ENCODE measurements at places on chromosomes 13 and 19.

- no peak for DNase-seq
These were observed 5.0 kb downstream of the SGTA start for GRCh38 chr19:2777952-2778683.

DNA sequence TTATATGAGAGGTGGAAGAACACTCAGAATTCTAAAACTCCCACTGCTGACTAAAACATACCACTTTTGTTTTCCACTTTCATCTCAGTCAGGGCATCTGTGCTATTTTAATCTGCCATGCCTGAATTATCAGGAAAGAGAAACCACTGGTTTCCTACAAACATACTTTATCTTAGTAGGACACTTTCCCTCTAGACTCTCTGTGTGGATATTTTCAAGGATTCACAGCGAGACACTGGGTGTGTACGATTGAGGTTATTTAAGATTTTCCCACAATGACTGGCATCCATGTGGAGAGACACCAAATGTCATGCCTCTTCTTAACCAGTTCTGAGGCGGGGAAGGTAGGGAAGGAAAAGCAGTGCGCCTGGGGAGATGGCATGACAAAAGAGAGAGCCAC is 212.2 kb downstream of the ENOX1 start:
- no peak for DNase-seq

- DNase-seq: peak; percentile 16
These were observed 32.9 kb downstream of the ING1 start for GRCh38 chr13:110746438-110746837.

DNA sequence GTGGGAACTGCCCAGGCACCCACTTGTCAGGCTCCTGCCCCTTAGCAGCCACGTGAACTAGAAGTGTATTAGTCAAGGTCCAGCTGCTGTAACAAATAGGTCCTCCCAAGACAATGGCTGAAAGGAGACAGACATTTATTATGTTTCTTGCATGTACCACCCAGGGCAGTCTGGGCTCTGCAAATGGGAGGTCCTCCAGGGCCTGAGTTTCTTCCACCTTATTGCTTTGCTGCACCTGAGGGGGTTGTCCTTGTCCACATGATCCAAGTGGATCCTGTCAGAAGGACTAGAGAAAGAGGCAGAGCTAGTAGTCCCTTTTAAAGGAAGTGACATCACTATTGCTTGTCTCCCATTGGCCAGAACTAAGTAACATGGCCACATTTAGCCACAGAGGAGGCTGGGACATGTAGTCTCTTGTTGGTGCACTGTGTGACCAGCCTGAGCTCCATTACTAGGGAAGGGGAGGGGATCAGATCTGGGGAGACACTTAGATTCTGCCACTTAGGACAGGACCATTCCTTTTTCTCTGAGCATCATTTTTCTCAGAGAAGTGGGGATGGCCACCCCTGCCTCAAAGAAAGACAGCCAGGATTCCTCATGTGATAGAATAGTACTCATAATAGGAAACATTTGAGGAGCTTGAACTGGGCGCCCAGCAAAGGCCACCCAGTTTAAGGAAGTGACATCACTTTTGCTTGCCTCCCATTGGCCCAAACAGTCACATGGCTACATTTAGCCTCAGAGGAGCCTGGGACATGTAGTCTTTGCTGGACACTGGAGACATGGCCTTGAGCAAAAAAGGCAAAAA is 15.1 kb downstream of the CC2D1A start:
- peak; percentile 74 for DNase-seq

DNA sequence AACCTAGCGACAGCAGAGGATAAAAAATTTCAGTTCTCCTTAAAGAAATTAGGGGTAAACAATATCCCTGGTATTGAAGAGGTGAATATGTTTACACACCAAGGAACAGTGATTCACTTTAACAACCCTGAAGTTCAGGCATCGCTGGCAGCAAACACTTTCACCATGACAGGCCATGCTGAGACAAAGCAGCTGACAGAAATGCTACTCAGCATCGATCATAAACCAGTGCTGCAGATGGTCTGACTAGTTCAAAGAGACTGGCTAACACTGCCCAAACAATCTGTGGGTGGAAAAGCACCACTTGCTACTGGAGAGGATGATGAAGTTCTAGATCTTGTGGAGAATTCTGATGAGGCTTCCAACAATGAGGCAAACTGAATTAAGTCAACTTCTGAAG is 19.9 kb upstream of the ACOD1 start:
- DNase-seq: peak; percentile 53

DNA sequence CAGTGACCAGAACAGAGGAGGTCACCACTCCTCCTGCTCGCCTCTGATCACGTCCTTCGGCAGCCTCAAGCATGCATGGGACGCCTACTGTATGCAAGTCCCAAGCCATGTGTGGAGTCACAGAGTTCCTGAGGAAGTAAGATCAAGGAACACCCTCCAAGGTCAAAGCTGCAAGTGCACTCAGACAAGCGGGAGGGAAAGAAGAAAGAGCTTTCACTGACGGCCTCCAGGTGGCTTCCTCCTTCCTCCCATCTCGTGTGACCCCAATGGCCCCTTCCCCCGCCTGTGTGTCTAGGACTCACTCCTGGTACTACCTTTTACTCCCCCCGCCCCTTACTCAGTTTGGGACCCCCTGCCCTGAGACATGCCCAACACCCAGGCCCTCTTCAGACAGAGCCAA is 6.1 kb downstream of the HAUS8 start:
- DNase-seq: no peak

GRCh38 chr13:33537676-33538075 is 252.1 kb upstream of the STARD13 start:
- no peak for DNase-seq

DNA sequence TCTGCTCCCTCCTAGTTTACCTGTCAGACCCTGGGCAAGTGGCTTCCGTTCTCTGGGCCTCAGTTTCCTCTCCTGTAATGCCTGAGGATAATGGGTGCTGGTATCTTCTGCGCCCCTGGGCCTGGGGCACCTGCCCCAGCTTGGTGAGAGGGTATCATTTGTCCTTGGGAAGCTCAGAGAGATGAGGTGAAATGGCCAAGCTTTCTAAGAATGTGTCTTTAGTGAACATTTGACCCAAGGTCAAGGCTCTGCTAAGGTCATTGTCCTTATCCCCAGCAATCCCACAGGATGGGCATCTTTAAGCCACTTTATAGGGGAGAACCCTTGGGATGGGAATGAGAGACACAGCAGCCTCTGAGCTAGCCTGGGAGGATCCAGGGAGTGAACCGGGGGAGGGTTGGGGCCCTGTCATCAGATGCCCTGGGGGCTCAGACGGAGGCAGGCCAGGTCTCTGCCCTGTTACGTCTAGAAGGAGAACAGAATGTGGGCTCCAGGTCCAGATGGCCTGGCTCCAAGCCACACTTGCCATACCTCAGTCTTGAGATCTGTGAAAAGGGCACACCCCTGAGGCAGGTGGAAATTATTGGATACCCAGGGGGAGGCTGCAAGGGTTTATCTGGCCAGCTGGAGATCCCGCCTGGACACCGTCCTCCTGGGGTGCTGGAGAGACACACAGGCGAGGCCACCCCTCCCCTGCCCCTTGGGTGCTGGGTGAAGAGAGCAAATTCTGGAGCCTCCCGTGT is 1.1 kb upstream of the NFIC start:
- peak; percentile 22 for DNase-seq

DNA sequence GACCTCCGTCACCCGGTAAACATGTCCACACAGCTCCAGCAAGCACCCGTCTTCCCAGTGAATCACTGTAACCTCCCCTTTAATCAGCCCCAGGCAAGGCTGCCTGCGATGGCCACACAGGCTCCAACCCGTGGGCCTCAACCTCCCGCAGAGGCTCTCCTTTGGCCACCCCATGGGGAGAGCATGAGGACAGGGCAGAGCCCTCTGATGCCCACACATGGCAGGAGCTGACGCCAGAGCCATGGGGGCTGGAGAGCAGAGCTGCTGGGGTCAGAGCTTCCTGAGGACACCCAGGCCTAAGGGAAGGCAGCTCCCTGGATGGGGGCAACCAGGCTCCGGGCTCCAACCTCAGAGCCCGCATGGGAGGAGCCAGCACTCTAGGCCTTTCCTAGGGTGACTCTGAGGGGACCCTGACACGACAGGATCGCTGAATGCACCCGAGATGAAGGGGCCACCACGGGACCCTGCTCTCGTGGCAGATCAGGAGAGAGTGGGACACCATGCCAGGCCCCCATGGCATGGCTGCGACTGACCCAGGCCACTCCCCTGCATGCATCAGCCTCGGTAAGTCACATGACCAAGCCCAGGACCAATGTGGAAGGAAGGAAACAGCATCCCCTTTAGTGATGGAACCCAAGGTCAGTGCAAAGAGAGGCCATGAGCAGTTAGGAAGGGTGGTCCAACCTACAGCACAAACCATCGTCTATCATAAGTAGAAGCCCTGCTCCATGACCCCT is 9.0 kb upstream of the CEACAM5 start:
- no peak for DNase-seq

DNA sequence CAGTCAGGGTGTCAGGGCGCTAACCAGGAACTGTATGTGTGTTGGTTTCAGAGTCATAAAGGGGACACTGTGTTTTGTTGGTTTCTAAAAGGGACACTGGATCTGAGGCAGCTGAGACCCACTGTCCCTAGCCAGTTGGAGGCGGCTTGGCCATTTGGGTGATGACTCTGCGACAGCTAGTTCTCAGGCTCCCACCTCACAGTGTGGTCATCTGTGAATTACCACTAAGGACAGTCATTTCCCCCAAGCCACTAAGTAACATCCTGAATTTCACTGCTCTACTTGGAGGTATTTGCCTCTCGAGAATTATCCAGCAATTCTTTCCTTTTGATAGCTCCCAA is 51.5 kb downstream of the EPS15L1 start:
- DNase-seq: no peak

DNA sequence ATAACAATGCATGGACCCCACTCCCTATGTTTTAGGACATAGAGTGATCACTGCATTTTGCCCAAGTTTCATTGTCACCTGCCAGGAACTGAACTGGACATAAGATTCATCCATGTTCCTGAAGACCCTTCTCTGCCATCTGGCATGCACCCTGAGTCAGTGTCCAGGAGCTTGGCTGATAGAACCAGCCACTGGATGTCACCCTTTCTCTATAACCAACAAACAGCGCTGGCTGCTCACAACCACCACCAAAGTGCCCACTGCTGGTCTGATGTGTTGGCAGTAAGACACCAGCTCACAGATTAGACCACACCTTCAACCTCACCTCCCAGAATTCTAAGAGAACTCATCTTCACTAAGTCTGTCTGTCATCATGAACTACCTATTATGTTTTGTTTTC is 333.4 kb downstream of the ITGBL1 start:
- peak; percentile 64 for DNase-seq

GRCh38 chr19:5281588-5281987 is 59.0 kb downstream of the PTPRS start:
- peak; percentile 38 for DNase-seq

DNA sequence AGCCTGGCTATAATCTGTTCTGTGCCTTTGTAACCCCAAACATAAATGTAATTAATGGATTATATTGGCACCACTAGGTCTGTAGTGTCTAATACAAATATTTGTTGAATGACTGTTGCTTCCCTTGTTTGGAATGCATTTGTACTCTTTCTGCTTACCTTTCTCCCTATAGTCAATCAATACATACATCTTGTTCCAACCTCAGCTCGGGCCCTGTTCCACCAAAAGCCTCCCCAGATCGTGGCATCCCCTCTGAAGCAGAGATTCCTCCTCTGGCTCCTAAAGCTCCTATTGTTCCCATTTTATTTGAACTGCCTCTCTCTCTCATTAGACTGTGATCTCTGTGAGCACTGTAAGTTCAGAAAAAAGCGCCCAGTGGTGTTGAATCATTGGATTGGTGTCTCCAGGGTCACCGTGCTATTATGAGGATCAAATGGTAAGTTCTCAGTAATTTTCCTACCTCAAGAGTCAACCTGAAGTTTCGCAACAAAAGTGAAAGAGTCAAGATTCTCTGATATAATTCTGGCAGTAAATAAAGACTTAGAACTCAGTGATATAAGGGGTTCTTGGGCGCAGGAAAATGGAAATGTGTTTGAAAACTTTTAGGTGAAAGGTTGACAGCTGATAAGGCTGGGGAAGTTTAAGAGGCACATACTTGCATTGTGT is 151.5 kb downstream of the KLF5 start:
- DNase-seq: no peak

- no peak for DNase-seq
These were observed 67.3 kb downstream of the ATP11A start for GRCh38 chr13:112756967-112757758.

DNA sequence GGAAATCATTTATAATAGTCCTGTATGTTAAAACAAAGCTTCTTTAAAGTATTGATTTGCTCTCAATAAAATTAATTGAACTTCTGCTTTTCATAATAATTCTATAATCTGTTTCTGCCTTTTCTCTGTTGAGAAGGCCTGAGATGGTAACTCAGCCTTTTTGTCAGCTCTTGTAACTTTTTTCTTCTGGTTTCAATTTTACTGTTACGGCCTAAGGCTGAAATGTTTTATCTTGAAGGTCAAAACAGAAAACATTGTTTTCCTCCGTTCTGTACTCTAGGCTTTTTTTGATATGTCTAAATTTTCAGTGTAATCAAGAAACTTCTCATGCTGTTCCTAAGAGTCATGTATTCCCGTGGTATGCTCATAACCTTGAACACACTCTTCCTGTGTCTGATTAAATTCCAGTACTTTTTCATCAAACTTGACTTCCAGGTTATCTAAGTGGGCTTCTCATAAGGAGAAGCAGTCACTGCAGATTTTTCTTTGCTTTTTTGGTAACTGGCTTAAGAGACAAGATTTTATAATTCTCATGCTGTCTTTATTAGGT is 7.6 kb upstream of the NAXD start:
- no peak for DNase-seq

DNA sequence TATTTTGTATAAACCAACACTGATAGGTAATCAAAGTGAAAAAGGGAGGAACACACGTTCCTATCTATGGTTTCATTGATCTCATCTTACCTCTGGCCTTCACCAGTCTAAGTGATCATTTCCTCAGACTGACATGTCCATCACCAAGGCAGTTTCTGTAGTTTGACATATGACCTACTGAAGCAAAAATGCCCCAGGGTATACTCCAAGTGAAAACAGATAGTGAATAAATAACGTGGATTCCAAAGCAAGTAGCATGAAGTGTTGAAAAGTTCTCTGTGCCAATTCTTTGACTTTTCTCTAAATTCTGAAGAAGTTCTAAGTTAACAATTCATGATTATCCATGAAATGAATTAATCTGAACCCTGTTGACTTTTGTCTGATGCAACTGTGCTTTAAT is 334.2 kb upstream of the SGCG start:
- DNase-seq: no peak

DNA sequence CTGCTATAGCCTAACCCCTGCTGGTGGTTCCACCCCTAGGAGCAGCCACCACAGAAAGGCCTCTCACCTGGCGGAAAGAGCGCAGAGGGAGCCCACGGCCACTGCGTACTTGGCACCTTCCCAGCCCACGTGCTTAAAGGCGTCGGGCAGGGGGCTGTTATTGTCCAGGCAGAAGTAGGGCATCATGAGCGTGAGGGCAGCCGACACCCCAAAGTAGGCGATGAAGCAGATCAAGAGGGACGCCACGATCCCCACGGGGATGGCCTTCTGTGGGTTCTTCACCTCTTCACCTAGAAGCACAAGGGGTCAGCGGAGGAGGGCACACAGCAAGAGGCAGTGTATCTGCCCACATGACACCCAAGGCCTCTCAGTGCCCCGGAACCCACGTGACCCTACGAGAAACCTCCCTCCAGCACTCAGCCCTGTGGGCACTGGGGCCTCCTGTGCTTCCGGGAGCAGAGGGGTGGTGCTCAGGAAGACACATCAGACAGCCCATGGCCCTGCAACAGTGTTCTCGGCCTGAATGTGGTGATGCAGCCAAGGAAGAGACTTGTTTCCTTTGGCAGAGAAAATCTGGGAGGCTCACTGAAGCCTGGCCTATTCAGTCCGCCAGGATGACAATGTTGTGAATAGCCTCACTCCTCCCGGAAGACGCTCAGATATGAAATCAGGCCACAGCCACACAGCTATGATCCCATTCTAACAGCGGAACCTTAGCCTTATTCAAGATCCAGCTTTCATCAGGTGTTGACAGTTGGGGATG is 72.1 kb downstream of the SLC7A1 start:
- peak; percentile 81 for DNase-seq

Data from foreskin fibroblast (primary cell).